H1 (cell line): ENCODE measurements at places on chromosomes 12 and 14. TPM values are rescaled to one million over a fixed set of nuclear protein-coding genes. Genes with fewer than 3 reads are reported as not detected.
A peak's percentile ranks its signal among the peaks of the same experiment; 100 is the strongest.

The PPP1R36 gene
- total RNA-seq = 0.61 and 0.93 TPM in 2 replicates

- no peak overlapping the region for H3K4me3 ChIP-seq
- DNase-seq = no peak
- no peaks in the 10 kb centered on the region for H3K4me1 ChIP-seq
Measured at GRCh38 chr12:62621101-62621638, 154.5 kb downstream of the MON2 start.

- H3K4me3 ChIP-seq = peak overlapping the region; percentile 70
- no peaks in the 10 kb centered on the region for H3K27me3 ChIP-seq
- H3K36me3 ChIP-seq = no peaks in the 10 kb centered on the region
- peak; percentile 71 for DNase-seq
Measured at GRCh38 chr14:100213956-100214769, 24.8 kb upstream of the YY1 start.

The STYK1 gene
- 1.1 and 1.6 TPM in 2 replicates for total RNA-seq

GRCh38 chr12:62211510-62211909 is 48.7 kb upstream of the USP15 start:
- H3K27ac ChIP-seq = no peak overlapping the region
- DNase-seq = no peak
- no peaks in the 10 kb centered on the region for H3K36me3 ChIP-seq
- no peaks in the 10 kb centered on the region for H3K4me1 ChIP-seq
- H3K27me3 ChIP-seq = no peaks in the 10 kb centered on the region

GRCh38 chr14:49897965-49898364 is 5.1 kb downstream of the ARF6 start:
- no peak overlapping the region for H3K4me3 ChIP-seq
- DNase-seq = no peak
- peaks cover 17% of the 10 kb centered on the region; the same call in 1 of the 2 replicates for H3K36me3 ChIP-seq
- H3K27me3 ChIP-seq = no peaks in the 10 kb centered on the region
